ENCODE measurements at places on chromosomes 2 and 18.

GRCh38 chr2:119113489-119113770 is 45.1 kb downstream of the C1QL2 start:
- no peak overlapping the region for H3K27ac ChIP-seq
- H3K4me1 ChIP-seq = no peaks in the 10 kb centered on the region
- peaks cover 33% of the 10 kb centered on the region for H3K27me3 ChIP-seq
- no peak for DNase-seq

GRCh38 chr18:51153659-51154371 is 43.7 kb downstream of the MEX3C start:
- no peaks in the 10 kb centered on the region for H3K27me3 ChIP-seq
- H3K36me3 ChIP-seq = no peaks in the 10 kb centered on the region
- DNase-seq = no peak
- H3K27ac ChIP-seq = no peak overlapping the region

- no peaks in the 10 kb centered on the region for H3K27me3 ChIP-seq
- DNase-seq = no peak
- H3K4me3 ChIP-seq = no peak overlapping the region
- H3K36me3 ChIP-seq = no peaks in the 10 kb centered on the region
- peaks cover under 1% of the 10 kb centered on the region for H3K4me1 ChIP-seq
Measured at GRCh38 chr18:45957100-45957499, 10.0 kb downstream of the EPG5 start.

DNA sequence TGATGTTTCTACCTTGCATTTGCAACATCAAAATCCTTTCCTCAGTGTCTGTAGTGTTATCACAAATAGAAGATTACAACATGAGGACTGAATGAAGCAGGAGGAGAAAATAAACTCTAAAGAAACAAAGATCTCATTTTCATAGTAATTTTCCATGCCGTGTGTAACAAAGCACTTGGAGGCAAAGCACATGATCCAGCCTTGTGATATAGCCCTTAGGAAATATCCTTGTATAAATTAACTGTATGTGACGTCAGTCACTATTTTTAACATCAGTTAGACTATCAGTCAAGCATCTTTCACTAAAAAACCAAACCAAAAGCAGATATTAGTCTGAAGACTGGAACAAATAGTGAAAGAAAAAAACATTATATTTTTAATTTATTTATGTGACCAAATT is 492.1 kb upstream of the CNTNAP5 start:
- no peak overlapping the region for H3K4me3 ChIP-seq
- no peak for DNase-seq
- no peaks in the 10 kb centered on the region for H3K36me3 ChIP-seq
- no peaks in the 10 kb centered on the region for H3K27me3 ChIP-seq
- H3K27ac ChIP-seq = no peak overlapping the region

- H3K27me3 ChIP-seq = no peaks in the 10 kb centered on the region
- no peaks in the 10 kb centered on the region for H3K4me1 ChIP-seq
- no peak for DNase-seq
- H3K27ac ChIP-seq = no peak overlapping the region
- no peak overlapping the region for H3K4me3 ChIP-seq
Measured at GRCh38 chr2:71800106-71800809, 346.9 kb downstream of the DYSF start.

DNA sequence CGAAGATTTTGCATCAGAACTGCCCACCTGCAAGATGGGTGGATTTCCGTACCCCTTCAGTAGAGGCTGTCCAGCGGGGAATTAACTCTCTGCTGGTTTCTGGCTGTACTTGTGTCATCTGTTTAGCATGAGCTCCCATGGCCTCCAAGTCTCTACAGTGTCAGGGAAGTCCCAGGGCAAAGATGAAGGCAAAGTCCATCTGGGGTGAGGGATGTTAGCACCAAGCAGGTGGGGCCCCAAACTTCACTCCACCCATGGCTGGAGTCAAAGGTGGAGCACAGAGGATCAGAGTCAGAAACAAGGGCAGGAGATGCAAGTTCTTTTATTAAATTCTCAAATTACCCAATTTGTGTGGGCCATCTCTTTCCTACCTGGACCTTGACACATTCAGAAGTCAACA is 78.0 kb downstream of the TNFRSF11A start:
- no peak for DNase-seq
- peaks cover 6% of the 10 kb centered on the region for H3K4me1 ChIP-seq
- no peak overlapping the region for H3K4me3 ChIP-seq
- H3K27ac ChIP-seq = no peak overlapping the region
- H3K36me3 ChIP-seq = no peaks in the 10 kb centered on the region

- no peaks in the 10 kb centered on the region for H3K4me1 ChIP-seq
- no peak for DNase-seq
- no peak overlapping the region for H3K27ac ChIP-seq
- H3K4me3 ChIP-seq = no peak overlapping the region
Measured at GRCh38 chr2:28045676-28046351, 155.3 kb downstream of the BABAM2 start.

Data from heart right ventricle (tissue), 16 donors.